HFFc6 (cell line): ENCODE measurements at places on chromosomes 7 and 10.

DNA sequence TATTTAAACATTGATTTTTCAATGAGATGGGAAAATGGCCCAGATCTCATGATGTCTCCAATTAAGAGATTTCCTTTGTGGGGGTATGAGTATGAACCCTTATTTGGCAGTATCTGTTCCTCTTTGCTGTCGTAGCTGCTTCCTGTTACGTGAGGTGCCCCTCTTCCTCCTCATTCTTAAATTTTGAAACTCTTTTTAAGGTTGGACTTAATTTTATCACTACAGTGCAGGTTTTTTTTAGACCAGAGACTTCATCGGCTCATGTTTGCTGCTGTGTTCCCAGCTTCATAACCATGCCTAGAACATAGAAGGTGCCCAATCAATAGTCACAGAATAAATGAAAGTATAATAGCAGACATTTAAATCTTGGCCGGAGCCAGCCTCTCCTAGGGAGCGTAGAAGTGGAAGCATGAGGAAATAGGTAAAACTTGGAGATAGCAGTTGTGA, 2.4 kb downstream of the MIOS start:
- no peak for DNase-seq

- peak; percentile 49 for DNase-seq
These were observed 38.6 kb upstream of the RSBN1L start for GRCh38 chr7:77657427-77658224.

DNA sequence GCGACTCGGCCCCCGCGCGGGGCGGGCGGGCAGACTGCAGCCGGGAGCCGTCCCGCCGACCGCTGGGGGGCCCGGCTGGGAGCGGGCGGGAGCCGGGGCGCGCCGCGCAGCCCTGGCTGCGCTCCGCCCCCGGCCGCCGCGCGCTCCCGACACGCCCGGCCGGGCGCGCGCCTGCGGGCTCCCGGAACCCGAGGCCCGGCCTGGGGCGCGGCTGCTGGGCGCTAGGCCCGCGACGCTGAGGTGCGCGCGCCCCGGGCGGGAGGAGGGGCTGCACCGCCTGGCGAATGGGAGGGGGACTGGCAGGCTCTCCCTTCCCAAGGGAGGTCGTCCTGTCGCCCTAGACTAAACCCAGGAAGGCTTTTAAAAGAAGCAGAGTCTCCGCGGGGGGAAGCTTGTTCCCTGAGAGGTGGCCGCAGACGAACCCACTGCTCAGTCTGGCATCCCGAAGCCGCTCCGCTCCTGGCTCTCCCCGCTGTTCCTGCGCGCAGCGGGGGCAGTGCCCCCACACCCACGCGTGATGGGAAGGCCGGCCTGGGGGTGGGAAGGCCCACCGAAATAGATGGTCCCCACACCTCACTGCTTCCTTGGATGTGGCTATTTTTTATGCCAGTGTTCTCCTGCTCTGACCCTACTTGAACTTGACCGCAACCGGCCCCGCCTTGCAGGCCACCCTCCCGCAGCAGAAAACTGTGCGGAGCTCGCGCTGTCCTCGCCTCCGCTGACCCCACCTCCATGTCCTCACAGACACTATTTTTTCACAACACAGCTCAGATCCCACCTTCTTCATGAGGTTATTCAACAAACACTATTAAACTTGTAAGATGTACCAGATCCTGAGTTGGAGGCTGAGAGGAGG, at the start of gene VOPP1:
VOPP1 (minus strand) TSS at position 125 of the 856 bp plus-strand sequence. CDS start 178 bp downstream, outside the sequence.
- DNase-seq: no peak

- DNase-seq: no peak
These were observed 346.8 kb upstream of the NFE2L3 start for GRCh38 chr7:25805027-25805687.

DNA sequence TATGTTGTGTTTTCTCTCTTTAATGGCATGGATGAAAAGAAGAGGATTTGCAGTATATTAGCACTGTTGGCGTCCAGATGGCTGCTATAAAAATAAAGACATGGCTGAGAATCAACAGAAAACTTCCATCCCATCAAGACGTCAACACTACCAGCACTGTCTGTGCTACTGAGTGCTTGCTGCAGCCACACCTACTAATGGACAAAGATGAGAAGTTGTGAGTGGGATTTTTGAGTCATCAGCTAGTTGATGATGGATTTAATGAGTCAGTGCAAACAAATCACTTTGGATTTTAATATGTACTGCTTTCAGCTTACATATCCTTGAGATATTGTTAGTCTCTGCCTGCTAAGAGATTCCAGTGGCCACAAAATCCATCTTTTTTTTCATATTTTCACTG, 631.0 kb upstream of the ANKRD30A start:
- no peak for DNase-seq

DNA sequence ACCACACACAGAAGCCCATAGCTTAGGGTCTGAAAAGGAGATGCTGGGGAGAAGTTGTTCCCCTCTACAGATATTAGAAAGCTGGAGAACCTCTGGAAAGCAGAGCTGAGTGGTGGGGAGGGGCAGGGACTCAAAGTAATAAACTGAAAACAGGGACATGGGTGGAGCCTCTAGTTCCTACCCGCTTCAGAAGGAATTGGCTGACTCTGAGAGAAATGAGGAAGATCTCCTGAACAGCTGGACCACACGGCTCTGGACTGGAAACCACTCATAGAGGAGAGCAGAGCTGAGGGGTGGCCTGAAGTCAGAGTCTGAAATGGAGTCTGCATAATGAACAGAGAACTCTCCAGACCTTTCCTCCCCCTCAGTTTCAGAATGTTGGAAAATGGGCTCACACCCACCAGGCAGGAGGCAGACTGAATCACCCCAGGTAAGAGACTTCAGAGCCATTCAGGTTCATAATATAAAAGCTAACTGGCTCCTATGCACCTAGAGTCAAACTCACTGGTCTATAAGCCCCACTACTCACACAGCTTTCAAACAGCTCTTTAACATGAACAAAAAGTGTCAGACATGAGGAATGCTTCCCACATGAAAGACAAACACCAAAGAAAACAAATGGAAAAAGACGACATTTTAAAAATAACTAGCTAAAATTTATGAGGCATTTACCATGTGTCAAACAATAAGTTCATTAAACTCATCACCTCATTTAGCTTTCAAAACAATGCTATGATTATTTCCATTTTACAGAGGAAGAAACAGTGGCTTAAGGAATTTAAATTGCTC, 68.1 kb downstream of the RNF216 start:
- no peak for DNase-seq

GRCh38 chr7:2893411-2893861, 49.3 kb upstream of the GNA12 start:
- no peak for DNase-seq

- no peak for DNase-seq
These were observed 88.8 kb upstream of the ANLN start for GRCh38 chr7:36300696-36301350.

- peak; percentile 91 for DNase-seq
These were observed 273.3 kb upstream of the LRGUK start for GRCh38 chr7:133853706-133854276.

DNA sequence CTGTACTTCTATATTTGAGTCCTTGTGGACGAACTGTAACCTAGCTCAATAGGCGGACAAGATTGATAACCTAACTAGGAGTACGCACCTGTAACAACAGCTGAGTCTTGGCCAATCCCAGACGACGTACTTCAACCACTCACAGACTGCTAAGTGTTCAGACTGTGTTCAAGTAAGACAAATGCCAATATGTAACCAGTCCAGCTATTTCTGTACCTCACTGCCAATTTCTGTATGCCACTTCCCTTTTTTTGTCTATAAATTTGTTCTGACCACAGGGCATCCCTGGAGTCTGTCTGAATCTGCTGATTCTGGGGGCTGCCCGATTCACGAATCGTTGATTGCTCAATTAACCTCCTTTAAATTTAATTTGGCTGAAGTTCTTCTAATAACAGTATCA, 32.2 kb downstream of the HACD1 start:
- no peak for DNase-seq

- DNase-seq: no peak
These were observed 252.7 kb upstream of the FERD3L start for GRCh38 chr7:19397911-19398310.

DNA sequence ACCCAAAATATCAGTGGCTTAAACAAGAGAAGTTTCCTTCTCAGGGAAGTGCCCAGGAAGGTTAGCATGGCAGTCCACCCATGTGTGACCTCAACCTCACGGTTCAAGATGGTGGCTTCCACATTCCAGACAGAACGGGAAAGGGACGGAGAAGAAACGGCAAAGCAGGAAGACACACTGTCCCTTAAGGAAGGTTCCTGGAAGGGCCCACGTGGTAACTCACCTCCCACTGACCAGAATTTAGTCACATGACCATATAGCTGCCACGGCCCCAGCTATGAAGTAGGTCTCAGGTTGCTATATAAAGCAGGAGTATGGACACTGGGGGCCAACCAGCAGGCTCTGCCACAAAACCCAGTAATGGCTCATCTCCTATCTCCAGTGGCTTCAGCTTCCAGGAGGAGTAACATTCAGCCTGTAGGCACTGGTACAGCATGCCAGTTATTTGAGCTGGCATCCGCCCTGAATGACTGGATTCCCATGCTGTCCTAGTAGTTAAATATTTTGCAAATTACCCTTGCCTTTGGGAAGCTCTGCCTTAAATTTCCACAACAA, 278.5 kb upstream of the KLF14 start:
- DNase-seq: peak; percentile 70

DNA sequence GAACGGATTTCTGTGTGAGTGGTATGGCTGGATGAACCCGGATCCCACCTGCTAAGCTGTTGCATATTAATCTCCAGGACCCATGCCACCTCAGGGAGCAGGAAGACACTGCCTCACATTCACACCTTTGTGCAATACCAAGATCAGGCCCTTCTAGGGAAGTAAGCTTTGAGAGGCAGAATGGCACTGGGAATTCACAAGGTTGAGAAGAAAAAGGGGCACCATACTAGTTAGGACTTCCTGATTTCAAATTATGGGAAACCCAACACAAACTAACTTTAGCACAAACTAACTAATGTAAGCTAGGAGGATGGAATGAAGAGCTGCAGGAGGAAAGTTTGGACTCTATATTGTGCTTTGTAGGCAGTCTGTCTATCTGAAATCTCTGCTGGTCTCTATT, 71.3 kb downstream of the TBXAS1 start:
- no peak for DNase-seq

- no peak for DNase-seq
These were observed 66.6 kb downstream of the NRBF2 start for GRCh38 chr10:63199716-63200115.

DNA sequence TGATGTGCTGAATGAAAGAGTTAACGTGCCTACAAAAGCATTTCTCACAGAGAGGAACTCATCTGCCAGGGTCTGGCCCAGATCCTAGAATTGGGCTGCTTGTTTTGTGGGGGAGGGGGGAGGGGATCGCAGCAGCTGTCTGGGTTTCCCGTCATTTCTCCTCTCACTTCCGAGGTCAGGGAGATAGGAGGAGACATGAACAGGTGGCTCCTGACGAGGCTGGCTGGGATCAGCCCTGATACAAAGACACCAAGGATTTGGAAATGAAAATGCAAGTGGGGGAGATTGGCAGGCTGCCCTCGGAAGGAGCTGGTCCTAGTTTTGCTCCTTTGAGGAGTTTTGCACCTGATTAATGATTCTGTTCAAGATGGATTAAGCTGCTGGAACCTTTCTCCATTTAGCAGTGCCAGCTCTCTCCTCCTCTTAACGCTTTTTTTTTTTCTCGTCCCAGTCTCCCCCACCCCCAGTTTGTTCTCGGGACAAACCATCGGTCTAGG, 86.8 kb upstream of the KMT2C start:
- no peak for DNase-seq

GRCh38 chr7:37421861-37422500, 26.7 kb downstream of the ELMO1 start:
- no peak for DNase-seq

- DNase-seq: no peak
These were observed 198.2 kb downstream of the EMX2 start for GRCh38 chr10:117740691-117741222.

DNA sequence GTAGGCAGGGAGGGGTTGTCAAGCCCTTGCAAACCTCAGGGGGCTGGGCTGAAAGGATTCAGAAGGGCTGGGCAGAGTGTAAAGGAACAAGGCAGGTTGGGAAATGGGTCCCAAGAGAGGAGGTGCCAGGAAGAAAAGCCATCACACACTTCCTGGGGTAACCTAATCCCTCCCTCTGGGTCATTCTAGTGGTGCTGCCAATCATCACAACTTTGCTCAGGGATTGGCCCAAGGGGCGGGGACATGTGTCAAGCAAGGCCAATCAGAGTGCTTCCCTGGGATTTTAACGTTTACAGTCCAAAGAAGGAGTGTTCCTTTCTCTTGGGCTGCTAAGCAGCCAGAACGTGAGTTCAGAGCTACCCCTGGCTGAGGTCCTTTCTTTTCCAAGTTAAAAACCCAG, 57.1 kb upstream of the NPTX2 start:
- DNase-seq: no peak

DNA sequence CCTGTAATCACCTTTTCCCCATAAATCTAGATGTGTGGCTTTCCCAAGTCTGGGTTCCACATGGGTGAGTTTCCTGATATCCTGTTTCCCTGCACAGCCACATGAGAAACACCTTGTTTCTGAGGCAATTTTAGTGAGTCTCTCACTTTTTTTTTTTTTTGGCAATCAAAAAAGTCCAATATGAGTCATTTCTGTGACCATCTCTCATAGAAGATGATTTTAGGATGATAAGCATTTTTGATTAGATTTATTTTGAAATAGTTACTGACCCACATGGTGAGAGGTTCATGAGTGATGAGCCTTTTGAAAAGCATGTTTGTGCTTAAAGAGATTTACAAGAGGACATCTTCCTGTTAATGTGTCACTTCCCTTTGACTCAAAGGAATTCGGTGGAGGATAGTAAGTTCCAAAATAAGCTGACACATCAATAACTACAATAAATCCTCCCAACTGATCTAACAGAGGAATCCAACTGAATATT, 464.0 kb downstream of the INHBA start:
- DNase-seq: peak; percentile 65

- no peak for DNase-seq
These were observed 19.1 kb downstream of the BTRC start for GRCh38 chr10:101373063-101373462.

DNA sequence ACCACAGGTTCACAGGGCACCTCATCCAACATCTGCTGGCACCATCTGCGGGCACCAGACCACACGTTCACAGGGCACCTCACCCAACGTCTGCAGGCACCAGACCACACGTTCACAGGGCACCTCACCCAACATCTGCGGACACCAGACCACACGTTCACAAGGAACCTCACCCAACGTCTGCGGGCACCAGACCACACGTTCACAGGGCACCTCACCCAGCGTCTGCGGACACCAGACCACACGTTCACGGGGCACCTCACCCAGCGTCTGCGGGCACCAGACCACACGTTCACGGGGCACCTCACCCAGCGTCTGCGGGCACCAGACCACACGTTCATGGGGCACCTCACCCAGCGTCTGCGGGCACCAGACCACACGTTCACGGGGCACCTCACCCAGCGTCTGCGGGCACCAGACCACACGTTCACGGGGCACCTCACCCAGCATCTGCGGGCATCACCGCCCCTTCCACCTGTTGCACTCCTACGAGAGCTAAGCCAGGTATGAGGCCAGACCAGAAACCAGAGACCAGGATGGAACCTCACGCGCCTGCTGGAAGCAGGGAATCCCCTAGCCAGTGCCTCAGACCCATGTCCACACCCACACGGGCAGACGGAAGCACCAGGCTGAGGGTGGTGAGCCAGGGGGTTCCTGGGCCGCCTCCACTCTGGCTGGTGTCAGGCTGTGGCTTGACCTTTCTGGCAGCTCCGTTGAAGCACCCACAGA, 182.8 kb downstream of the MAD1L1 start:
- DNase-seq: no peak
